Fibroblast of skin of scalp (primary cell): ENCODE measurements at places on chromosomes 2 and 18.

- no peak for DNase-seq
These were observed 54.0 kb upstream of the TXNDC2 start for GRCh38 chr18:9831723-9832199.

GRCh38 chr2:41853427-41854191 lies 194.2 kb upstream of the PKDCC start:
- DNase-seq: peak; percentile 66

DNA sequence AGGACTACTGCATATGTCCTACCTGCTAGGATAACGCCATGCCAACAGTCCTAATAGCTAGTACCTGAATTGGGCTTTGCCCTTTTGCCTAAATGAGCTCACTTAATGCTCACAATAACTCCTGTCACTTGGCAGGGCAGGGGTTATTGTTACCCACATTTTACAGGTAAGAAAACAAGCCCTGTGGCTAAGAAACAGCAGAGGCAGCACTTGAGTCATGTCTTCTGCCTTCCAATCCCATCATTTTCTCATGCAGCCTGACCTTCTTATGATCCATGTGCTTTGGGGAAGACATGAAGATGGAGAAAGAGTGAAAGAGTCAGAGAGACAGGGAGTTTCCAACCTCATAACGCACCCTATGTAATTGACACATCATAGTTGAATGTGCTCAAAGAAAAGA lies 33.6 kb upstream of the LPIN1 start:
- no peak for DNase-seq

- DNase-seq: no peak
These were observed 170.0 kb upstream of the STK17B start for GRCh38 chr2:196341277-196341841.

- DNase-seq: no peak
These were observed 239.9 kb downstream of the THSD7B start for GRCh38 chr2:137005210-137005609.
